Activated naive CD4-positive, alpha-beta T cell (primary cell): ENCODE measurements at places on chromosomes 12 and 14.

GRCh38 chr12:92629349-92630065 lies 73.3 kb upstream of the PLEKHG7 start:
- DNase-seq, result no peak

- no peak for DNase-seq
Observed at GRCh38 chr12:50201987-50202521, 34.9 kb upstream of the CERS5 start.

DNA sequence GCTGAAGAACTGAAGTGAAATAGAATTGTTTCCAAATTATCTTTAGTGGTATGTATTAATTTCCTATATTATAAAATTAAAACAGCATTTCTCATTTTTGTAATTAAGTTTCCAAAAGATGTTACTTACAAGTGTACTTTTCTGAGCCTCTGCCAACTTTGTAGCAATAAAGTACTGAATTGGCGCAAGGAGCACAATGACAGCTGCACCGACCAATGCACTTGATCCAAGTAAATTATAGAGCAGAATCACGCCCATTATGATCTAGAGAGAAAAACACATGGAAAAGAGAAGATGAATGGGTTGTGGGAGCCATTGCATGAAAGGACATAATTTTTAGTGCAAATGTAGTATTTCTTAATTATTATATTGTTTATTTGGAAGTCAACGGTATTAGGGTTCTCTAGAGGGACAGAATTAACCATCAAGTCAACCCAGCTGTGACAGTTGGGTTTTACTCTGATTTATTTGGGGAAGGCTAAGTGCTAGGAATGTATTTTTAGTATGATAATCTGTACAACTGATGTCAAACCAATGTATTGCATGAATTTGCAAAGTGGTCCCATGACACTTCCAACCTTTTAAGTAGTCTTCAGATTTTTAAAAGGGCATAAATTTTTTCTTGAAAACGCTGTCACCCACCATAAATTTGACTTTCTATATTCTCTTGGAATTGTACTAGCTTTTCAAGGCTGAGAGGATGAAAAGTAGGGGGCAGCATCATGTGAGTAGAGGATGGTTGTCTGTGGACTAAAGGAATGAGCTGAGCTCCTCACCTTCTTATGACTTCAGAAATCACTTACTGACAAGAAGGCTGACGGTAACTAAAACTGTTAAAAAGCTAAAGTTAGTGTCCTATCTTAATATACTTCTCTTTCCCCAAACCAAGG lies 33.0 kb downstream of the ABCC9 start:
- DNase-seq, result no peak

- no peak for DNase-seq
Observed at GRCh38 chr12:120489018-120489417, 6.9 kb upstream of the DYNLL1 start.

- DNase-seq, result no peak
Observed at GRCh38 chr12:86331012-86331411, 74.8 kb upstream of the MGAT4C start.

DNA sequence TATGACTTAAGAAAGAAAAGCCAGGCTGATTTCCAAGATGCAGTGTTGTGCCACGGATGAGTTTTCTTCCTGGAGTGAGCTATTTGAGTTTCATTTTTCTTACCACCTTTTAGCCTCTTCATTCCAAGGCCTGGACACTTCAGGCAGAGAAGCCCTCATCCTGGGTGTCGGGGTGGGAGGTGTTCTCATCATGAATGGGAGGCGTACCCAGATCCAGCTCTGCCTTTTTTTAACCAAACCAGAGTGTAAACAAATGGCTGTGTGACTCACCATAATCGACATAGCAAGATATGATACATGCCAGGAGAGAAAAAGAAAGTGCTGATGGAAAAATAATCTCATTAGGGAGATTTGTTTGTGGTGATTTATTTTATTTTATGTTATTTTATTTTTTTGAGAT lies 79.9 kb downstream of the ARF6 start:
- peak; percentile 20 for DNase-seq

- no peak for DNase-seq
Observed at GRCh38 chr12:121250359-121250758, 40.4 kb downstream of the P2RX4 start.

DNA sequence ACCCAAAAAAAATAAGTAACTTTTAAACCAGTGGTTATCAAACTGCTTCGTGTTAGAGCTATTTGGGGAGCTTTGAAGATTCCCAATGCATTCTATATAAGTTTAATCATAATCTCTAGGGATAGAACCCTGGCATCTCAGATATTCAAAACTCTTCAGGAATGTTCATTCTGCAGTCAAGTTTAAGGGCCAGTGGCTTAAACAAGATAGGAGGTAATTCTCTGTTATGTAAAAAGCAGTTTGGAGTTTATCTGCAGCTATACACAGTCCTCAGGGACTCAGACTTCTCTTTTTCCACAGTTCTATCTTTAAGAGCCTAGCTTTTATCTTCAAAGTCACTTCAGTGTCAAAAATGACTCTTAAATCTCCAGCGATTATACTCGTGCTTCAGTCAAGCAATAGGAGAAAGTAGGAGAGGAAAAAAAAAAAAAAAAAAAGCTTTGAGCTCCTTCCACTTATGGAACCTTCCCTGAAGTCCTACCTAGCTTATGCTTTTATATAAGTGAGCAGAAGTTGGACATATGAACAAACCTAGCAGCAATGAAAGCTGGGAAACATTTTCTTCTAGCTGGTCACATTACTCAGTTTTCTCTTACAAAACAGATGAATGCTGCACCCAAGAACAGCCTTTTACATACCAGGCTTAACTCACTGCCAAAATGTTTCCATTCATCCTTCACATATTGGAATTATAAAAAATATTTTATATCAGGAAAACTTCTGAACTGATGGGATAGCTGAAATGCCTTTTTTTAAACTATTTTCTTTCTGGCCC lies 302.8 kb downstream of the FSCB start:
- DNase-seq, result no peak

DNA sequence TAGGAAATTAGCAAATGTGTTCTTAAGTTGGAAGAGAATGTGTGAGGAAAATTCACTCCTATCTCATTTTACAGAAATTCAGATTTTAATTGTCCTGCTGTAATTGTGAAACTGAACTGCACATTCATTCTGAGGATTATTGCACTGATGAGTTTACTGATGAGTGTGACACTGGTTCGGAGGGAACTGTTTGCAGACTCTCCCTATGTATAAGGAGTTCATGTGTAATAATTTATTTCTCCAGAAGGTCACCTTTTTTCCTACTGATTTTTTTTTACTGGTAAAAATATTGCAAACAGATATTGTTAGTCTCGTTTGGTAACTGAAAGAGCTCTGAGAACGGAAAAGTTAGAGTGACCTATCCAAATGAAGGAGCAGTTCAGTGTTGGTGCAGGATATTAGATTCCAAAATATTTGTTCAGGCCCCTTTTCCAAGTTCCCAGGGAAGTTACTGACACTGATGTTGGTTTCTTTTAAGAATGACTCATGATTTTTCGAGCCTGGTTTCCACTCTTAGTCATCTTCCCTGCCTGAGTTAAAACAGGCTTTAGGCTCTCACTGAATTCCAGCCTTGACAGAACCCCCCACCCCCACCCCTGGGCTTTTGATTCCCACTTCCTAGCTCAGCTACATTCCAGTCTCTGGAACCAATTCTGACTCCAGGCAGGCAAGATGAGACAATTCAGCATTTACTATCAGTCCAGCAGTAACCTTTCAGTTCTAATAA lies 18.4 kb downstream of the ANO6 start:
- no peak for DNase-seq
